ENCODE measurements at places on chromosomes 5 and 9.

DNA sequence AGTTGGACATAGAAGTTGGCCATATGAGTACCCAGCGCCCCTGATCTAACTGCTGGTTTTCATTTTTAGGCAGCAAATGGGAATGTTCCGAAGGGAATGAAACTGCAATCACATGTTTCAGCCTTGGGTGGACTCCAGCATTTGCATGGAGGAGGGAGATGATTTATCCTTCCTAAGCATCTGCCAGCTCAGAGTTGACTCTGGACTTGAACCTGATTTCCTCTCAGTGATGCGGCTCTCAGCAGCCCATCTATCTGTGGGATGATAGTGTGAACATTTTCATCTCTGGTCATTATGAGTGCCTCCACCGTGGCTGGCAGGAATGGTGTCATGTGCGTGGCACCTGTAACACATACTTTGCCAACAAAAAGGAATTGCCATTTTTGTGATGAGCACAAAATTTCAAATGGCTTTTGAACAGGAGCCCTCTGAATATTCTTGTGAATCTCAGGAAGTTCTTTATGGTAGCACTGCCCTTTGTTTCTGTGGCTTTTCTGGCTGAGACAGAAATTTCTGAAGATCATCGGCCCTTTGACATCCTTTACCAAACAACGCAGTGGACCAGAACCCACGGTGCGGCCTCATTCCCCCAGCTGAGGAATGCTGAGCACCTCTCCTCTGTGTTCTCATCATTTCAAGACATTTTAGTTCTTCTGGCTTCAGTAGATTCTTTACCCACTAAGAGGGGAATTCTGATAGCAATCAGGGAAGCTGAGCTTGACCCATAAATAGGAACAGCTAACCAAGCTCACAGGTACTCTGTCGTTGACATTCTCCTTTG, 28.5 kb downstream of the FUBP3 start:
- no peak for DNase-seq

DNA sequence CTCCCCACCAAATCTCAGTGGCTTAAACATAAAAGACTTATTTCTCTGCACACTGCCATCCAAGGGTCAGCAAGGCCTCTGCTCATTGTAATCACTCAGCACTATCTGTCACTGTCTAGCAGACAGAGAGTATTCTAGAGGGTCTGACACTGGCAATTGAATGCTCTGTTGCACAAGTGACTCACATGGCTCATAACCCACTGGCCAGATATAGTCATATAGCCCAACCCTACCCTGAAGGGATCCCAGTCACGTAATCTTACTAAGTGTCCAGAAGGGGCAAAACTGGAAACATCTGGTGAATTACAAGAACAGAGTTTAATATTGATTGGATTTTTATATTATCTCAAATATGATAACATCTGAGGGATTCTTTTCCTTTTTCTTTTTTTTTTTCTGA, 80.7 kb downstream of the TSSK1B start:
- DNase-seq: no peak

GRCh38 chr5:83718195-83718825, 2.3 kb downstream of the HAPLN1 start:
- no peak for DNase-seq

- no peak for DNase-seq
These were observed 250.3 kb downstream of the TMEM232 start for GRCh38 chr5:110476164-110476563.

DNA sequence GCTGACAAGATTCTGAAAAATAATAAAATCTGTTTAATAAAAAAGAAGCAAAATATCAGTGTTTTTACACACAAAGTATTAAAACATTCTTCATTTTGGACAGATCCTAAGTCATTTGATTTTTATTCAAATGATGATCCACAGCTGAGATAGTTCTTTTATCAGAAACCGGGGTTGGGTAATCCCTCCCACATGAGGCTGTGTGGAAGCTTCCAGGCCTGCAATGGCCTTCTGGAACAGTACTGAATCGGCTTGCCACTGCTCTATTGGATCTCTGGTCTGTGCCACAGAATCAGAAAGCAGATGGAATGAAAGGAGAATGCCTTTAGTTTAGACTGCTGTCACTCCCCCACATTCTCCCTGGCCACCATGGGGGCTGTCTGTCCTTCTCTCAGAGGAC, 6.1 kb upstream of the C5orf58 start:
- DNase-seq: no peak

- no peak for DNase-seq
These were observed 439.9 kb downstream of the BRINP1 start for GRCh38 chr9:118929287-118929686.

DNA sequence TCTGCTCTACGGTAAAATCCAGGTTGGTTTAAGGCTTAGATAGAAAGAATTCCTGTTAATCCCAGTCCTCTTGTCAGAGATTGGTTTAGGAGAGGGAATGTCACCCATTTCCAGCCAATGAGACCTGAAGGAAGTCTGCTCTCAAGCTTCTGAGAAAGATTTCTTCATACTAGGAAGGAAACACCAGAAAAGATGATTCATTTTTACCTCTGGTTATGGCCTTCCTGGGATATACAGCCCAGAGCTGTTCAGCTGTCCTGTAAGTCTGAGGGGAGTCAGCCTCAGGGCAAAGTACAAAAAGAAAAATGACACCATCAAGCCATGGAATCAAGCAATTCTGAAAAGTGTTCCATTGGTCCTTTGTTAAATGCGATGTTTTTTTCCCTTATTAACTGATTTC, 18.6 kb upstream of the CFAP95 start:
- DNase-seq: no peak

GRCh38 chr5:66821688-66822429, 225.7 kb downstream of the MAST4 start:
- no peak for DNase-seq

DNA sequence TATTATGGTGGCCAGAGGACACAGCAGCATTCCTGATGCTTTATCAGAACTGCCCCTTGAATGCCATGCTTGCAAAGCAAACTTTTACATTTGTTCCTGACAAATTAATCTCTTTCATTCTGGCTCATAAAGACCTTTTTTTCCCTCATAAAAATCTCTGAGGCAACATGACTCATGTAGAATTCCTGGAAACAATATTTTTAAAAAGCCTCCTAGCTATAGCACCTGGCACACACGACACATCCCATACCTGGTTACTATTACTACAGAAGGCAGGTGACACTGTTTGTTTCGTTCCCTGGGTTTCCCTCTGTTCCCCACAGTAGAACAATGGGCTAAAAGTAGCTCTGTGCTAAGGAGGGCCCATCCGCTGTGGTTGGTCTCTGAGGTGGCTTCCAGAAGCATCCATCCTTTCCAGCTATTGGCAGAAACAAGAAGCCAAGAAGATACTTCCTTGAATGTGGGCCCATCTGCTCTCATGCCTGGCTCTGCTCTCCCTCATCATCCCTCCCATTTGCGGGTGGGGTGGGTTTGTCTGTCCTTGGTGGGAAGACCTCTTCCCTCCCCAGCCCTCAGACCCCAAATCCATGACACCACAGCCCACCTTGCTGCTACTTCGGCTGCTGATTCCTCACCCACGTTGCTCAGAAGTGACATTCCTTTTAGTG, 59.1 kb downstream of the GALNT12 start:
- DNase-seq: no peak

Data from stimulated activated CD8-positive, alpha-beta memory T cell treated with anti-CD3 and anti-CD28 coated beads, Interleukin-2, amount 100 ng/mL, for 1 hour (primary cell).